ENCODE measurements at places on chromosomes 13 and 19.
A peak's percentile ranks its signal among the peaks of the same experiment; 100 is the strongest.

- no peak for DNase-seq
These were observed 234.7 kb downstream of the RBM26 start for GRCh38 chr13:79171141-79172061.

DNA sequence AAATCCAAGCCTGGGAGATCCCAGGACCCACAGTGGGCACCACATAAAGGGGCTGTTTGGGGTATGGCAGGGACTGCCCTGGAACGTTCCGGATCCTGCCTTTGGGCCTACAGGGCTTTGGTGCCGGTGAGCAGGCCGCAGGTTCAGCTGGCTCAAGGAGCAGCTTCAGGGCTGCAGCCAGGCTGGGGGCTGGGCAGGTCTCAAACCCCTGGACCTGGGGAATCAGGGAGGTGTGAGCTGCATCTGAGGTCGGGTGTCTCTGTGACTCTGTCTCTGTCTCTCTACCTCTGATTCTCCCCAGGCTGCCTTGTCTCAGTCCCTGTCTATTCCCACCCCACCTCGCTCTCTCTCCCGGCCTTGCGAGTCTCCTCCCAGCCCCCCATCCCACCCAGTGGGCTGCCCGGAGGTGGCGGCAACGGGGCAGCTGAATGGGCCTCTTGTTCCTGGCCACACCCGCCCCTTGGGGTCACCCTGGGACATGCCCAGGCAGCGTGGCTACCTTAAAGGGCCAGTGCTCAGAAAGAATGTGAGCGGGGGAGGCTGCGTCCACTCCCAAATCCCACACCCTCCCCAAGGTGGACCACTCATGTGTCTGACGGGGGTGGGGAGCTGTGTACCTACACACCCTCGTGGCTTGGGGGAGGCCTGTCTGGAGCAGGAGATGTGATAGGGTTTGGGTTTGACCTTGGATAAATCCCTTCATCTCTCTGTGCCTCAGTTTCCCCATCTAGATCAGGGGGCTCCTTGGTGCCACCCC is 31.1 kb downstream of the NFIC start:
- peak; percentile 2 for DNase-seq

GRCh38 chr19:48770266-48770665 is 14.9 kb downstream of the FGF21 start:
- DNase-seq = peak; percentile 77

DNA sequence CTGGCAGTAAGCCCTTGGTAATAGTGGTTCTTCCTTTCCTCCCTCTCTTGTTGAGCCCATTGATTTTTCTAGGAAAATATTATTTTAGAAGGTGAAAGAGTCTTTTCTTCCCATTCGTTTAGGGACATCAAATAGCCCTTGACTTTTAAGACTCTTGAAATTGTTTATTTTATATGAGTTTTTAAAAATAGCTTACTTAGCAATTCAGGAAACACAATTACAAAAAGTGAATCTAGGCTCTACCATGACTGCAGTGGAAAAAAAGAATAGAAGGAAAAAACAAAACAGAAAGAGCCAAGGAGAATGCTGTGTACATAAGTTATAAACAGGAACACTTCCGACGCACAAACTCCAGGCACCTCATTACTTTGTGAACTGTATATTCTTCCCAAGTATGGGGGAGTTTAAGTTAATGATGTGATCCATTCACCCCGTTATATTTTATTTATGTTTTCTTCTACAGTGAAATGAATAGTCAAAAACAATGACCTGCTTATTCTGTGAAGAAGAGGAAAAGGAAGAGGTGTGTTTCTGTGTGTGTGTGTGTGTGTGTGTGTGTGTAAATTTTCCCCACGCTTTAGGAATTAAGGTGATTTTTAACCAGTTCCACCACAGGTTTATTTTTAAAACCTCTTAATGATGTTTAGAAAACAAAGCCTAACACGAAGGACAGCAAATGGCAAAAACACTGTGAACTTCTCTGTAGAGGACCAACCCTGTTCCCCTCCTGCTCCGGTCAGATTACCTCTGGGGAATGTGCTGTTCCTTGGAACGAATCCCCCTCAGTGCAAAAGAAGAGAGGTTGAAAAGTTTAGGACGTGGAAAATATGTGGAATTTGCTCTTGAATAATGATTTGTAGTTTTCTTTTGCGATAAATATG is 266.3 kb downstream of the KLF5 start:
- DNase-seq = no peak

DNA sequence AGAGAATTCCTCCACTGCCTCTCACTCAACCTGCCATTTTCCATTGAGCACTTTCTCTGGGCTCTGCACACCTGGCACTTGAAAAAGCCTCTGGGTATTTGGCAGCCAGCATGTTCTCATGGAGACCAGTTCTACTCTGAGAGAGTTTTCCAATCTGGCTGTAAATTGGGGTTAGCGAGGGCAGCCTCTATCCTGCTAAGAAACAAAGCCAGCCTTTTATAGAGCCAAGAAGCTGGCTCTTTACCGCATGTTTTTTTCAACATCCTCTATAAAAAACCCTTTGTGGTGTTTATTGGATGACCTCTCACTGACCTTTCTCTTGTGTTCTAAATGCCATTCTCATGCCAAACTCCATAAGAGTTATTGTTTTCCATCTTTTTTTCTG is 52.6 kb upstream of the RCBTB2 start:
- DNase-seq = peak; percentile 70

DNA sequence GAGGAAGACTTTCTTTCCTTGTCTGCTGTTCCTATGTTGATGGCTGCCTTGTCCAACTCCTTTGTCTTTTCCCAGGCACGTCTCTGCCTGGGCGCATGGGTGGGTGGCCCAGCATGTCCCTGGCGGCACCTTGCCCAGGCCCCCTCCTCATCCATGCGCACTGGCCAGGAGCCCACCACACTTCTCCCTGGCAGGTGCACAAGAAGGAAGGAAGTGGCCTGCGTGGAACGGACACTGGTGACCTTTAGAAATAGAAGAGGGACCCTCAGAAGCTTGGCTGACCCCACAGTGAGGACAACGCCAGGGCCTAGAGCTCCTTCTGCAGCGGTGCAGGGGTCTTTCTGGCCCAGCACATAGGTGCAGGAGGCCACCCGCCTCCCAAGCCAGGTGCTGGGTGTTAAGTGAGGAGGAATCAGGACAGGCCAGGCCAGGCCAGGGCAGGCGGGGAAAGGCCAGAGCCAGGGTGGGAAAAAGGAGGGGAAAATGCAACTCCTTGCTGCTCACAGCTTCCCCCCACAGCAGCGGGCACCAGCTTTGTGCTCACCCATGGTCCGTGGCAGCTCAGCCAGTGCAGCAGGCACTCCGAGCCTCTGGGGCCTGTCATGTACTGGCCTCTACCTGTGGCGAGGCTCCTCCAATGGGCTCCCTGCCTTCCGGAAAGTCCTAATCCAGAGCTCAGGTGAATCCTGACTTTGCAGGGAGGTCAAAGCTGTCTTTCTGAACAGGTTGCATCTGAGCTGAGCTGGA is 104.0 kb downstream of the SOX1 start:
- DNase-seq = no peak

All from LoVo (cell line).